Stimulated activated naive CD4-positive, alpha-beta T cell (primary cell): ENCODE measurements at places on chromosomes 11 and 22.

- peak; percentile 83 for DNase-seq
Observed at GRCh38 chr11:82959987-82960778, 58.6 kb downstream of the DDIAS start.

DNA sequence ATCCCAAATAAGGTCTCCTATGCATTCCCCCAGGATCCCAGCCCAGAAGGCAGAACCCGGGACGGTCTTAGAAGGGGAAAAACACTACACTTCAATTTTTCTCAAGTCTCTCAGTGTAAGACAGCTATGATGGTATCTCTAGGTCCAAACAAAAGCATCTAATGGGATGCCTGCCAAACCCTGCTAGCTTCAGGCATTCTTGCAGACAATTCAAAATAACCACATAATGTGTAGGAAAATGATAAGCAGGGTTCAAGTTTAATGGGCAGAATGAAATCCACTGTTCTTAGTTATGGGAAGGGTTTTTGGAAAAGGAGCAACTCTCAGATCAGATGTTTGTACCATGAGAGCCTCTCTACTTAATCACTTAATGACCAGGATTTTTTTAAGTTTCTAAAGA is 119.8 kb upstream of the ANO1 start:
- no peak for DNase-seq

GRCh38 chr11:43498561-43498960 is 139.8 kb downstream of the TTC17 start:
- no peak for DNase-seq

DNA sequence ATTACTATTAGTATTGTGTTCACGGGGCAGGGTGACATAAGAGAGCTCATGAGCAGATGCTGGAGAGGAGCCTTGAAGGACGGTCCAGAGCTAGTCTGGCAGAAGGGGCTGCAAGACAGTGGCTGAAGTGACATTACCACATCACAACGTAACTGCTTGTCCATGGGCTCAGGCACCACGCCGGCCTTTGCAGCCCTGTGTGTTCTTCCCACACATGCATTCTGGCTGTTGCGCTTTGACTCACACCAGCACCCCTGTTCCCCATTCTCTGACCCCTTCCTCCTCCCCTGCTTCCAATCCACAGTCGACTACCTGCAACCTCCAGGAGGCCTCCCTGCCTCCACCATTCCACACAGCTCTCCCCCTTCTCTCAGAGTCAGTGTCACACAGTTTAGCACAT is 103.3 kb downstream of the ME3 start:
- DNase-seq, result no peak

GRCh38 chr11:65541093-65541982 is 16.5 kb downstream of the SCYL1 start:
- DNase-seq, result no peak

DNA sequence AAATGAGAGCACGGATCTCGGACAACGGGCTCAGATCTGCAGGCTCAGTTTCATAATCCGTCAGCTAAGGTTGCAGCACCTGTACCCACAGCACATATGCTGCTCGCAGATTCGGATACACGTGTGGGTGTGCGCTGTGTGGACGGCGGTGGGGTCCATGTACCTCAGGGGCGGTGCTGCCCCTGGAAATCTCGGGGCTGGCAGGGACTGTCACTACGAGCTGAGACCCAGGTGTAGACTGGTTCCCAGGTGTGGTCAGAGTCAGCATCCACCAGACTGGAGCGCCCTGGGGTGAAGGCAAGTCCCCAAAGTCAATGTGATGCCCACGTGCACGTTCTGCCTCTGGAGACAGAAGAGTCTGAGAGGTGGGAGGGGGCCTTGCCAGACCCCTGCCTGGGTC is 989.3 kb downstream of the BRD1 start:
- no peak for DNase-seq

DNA sequence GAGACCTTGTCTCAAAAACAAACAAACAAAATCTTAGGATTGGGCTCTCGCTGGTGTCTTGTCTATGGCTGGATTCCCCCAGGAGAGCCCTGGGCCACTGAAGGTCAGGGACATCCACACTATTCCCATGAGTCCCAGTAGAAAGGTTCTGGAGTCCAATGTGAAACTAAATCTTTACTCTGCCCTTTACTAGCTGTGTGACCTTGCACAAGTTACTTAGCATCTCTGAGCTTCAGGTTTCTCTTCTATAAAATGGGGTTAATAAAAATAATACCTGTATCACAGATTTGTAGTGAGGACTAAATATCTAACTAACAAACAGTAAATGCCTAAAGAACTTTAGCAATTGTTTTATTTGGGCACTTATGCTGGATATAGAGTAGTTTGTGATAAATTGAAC is 9.0 kb downstream of the SLC43A1 start:
- no peak for DNase-seq

DNA sequence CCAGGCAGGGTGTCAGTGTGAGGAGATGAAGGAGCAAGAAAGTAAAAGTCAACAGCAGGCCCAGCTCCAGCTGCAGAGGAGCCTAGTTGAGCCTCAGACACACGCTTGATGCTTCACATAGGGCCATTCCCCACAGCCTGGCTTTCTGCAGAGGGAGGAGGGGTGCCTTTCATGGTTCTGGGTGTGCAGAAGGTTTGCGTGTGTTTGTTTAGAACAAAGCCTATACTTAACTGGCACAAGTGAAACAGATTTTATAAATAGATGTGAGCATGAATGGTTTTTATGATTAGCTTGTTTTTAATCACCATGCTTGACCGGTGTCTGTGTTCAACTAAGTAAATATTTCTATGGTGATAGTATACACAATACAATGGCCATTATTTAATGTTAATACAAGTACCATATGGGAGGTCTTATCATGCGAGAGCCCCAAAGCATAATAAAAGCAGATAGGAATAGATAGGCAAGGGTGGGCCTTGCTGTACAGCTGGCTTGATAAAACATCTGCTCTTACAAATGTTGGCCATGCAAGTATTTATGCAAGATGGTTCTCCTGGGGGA is 290.2 kb downstream of the ETS1 start:
- peak; percentile 46 for DNase-seq

GRCh38 chr11:7534042-7534378 is 20.2 kb downstream of the PPFIBP2 start:
- no peak for DNase-seq

GRCh38 chr11:2368178-2368850 is 8.8 kb upstream of the CD81 start:
- no peak for DNase-seq

- DNase-seq, result no peak
Observed at GRCh38 chr11:27971171-27971570, 136.8 kb downstream of the KIF18A start.

DNA sequence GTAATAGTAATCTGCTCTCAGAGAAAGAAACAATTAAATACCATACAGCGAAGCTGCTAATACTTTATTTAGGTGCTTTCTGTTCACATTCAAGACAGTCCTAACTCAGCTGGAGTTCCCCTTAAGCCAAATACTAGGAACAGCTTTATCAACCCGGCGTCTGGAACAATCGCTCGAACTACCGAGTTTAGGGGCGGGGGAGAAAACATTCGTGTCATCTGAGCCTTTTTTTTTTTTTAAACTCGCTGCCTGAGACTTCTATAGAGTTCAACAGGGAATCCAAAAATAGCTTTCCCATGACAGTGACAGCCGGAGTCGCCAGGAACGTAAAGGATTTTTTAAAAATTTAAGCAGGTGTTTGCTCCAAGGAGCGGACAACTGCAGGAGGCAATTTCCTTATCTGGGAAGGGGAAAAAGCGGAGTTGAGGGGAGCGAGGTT is 852 bp downstream of the TRAF6 start:
- peak; percentile 31 for DNase-seq

DNA sequence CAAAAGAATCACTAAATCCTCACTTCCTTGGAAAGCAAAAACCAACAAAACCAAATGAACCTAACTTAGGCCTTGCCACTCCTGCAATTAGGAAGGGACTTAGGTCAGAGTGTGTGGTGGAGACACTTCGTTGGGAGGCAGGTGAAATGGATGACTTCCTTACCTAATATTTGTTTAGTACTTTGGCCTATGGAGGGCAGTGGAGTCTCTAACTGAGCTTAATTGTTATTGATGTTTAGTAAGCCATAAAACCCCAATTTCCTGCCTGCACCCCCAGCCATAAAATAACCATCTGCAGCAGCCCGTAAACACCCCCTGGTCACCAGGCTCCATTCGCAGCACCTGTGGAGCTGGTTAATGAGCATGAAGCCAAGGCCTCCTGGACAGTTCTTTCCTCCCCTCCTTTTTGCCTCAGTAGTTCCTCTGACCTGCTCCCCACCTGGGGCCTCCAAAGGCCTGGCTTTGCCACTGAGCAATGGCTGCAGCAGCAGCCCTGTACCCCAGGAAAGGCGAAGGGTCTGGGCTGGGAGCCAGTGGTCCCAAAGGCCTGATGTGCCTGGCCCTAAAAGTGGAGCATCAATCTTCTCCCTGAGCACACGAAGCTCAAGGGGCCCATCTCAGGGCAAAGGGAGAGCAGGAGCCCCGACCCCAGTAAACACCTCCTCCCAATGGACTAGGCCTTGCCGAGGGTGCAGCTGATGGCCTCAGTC is 15.6 kb upstream of the SYT13 start:
- DNase-seq, result no peak

GRCh38 chr22:36194971-36195370 is 6.6 kb downstream of the APOL4 start:
- no peak for DNase-seq

GRCh38 chr11:106399624-106400023 is 322.2 kb downstream of the AASDHPPT start:
- no peak for DNase-seq

DNA sequence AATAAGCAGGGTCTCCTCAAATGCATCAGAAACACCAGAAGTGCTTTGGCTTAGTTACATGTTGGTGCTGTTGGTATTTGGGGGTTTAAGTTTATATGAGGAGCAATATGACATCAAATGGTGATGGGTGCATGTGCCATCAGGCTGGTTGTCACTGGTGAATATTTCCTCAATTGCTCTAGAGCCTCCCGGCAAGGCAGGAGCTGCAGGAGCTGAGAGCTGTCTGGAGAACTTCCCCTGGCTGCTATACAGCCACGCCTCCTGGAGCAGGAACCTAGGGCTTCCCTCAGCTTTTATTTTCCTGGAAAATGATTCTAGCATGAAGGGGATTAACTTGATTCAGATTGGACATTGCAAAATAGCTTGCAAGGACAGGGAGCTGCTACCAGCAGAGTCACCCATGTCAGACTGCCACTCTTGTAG is 15.8 kb downstream of the IGLL5 start:
- DNase-seq, result no peak

- DNase-seq, result no peak
Observed at GRCh38 chr11:112310419-112310818, 49.8 kb upstream of the PLET1 start.

DNA sequence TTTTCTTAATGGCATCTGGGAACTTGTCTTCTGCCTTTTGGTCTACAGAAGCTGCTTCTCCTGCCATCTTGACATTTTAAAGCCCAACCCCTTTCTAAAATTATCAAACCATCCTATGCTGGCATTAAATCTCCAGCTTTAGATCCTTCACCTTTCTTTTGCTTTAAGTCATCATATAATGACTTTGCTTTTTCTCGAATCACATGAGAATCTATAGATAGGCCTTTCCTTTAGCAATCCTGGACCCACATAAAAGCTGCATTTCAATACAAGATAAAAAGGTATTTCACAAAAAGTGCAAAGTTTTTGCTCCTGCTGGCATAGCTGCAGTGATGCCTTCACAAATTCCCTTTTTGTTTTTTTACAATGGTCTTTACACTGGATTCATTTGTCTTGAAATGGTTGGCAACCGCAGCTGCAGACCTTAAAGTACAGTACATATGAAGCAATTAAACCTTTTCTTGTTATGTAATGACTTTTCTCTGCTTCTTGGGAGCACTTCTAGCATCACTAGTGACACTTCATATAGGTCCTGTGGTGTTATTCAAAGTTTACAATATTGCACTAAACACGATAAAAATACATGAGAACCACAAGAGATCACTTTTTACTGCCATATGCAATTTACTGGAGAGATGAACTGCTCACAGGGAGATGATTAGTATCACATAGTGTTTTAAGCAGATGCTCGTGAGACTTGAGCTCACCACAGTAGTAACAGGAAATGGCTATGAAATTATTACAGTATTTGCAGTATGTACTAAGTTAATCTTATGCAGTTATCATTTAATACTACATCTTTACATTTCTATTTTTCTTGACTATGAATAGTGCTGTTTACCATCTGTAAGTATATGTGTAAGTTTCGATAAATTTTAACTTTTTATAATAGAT is 41.6 kb downstream of the ACER3 start:
- DNase-seq, result no peak

- no peak for DNase-seq
Observed at GRCh38 chr11:65108469-65109123, 3.1 kb upstream of the TM7SF2 start.

DNA sequence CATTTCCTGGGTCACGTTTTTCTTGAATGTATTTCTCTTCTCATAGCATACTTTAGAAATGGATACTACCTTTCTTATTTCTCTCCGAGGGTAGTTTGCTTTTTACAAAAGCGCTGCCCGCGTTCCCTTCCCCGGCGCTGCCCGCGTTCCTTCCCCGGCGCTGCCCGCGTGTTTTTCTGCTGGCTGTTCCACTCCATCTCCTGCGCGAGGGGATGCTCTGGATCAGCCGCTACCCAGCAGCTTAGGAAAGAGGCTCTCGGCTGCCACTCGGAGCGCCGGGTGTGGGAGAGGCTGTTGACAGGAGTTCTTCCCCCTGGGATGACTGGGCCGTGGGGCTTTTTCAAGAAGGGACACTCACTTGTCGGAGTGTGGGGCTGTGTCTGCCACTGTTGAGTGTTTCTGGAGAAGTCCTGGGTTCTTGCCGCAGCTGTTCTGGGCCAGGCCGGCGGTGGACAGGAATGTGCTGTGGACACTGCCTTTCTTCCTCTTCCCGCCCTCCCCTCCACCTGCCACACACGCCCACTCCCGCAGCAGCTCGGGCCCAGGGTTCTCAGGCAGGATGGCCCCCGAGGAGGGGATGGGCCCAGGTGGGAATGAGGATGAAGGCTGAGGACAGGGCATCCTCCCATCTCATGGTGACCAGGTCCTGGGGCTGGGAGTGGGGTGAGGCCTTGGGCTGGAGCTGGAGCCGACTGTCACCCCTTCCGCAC is 30.6 kb downstream of the GLB1L2 start:
- no peak for DNase-seq

DNA sequence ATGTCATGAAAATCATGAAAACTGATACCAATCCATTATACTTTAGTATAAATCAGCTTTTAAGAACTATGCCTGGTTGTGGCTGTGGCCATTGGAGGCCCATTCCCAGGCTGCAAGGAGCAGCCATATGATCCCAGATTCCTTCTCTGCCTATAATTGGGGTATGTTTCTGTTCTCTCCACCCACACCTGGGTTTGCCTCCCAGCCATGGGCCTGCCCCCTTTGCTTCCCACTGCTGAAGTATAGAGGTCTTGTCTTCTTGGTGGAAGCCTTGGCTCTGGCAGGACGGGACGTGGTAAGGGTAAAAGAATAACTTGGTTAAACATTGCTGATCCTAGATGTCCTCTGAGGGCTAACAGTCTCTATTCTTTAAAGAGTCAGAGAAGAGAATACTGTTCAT is 2.4 kb downstream of the MICAL2 start:
- DNase-seq, result no peak

DNA sequence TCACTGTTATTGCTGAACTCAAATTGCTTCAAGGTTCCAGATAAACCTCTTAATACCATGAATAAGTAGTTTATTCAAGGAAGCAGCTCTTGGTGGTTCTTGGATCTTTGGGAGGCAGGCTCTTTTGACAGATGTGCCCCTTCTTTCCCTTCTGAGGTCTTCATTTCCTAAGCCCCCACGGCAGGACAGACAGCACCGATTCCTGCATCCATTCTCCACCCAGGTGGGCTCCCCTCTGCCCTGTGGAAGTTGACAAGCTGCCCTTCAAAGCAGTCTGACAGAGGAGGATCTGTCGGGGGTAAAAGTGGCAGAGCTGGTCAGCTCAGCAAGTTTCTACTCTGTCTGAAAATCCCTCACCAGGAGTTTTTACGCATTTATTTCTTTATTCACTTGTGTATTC is 605.3 kb upstream of the B3GAT1 start:
- DNase-seq, result no peak
